ENCODE measurements at places on chromosomes 7 and 10.

DNA sequence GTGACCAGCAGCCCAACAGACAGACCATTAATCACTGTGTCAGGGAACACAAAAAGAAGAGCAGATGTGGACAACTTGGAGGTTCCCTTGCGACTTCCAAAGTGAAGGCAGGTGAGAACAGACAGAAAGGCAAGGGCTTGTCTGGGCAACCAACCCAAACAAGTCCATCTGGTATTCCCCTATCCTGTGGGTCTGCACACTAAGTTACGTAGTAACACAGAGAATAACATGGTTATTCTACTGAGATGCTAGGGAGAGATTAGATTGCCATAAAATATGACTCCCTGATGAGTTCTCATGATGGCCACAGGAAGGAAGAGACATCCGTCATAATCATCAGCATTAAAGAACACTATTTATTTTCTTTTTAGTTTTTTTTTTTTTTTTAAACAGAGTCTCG lies 252.2 kb downstream of the CALN1 start:
- no peak for DNase-seq

DNA sequence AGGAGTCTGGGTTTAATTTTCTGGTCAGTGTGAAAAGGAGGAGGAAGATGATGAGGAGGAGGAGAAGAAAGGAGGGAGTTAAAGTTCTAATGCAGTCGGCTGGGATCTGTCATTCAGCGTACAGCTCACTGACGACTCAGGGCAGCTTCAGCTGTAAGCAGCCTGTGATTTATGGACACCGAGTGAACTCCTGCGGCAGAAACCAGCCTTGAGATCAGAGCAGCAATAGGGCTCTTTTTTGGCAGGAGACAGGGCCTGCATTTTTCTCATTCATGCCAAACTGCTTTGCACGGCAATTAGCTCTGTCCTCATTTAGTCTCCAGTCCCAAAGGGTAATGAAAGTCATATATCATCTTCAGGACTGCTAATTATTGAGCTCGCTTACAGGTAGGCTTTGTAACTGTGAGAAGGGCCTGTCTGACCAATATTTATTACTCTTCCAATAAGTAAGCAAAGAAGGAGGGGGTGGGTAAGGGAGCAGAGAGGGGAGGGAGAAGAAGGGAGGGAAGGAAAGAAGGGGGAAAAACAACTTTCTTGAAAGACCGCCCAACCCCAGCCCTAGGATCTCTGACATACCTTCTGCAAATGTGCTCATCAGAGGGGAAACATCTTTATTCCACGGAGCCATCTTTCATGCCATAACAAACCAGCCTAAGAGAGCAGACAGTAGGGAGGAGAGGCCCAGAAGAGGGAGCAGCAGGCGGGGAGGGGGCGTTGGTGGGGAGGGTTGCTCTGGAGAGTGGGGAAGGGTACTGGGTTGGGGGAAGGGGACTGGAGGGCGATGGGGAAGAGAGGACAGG lies 48.1 kb upstream of the COMTD1 start:
- peak; percentile 35 for DNase-seq

DNA sequence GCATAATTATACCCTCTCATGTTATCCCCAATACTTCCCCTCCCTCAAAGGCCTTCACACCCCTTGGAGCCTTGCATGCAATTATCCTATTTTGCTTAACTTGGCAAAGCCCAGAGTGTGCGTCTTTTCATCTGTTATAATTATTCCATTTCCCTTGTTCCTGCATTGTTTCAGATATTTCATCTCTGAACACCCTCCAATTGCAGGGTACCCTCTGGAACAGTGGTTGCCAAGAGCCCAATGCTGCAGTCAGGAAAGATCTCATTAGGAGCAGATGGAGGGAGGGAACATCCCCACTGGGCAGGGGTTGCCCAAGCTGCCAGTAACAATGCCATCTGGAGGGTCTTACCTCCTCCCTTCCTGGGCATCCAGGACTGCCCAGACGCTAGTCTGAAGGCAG lies 18.4 kb upstream of the GOLGA7B start:
- no peak for DNase-seq

- DNase-seq = no peak
Measured at GRCh38 chr7:20307119-20307518, 23.6 kb upstream of the ITGB8 start.

DNA sequence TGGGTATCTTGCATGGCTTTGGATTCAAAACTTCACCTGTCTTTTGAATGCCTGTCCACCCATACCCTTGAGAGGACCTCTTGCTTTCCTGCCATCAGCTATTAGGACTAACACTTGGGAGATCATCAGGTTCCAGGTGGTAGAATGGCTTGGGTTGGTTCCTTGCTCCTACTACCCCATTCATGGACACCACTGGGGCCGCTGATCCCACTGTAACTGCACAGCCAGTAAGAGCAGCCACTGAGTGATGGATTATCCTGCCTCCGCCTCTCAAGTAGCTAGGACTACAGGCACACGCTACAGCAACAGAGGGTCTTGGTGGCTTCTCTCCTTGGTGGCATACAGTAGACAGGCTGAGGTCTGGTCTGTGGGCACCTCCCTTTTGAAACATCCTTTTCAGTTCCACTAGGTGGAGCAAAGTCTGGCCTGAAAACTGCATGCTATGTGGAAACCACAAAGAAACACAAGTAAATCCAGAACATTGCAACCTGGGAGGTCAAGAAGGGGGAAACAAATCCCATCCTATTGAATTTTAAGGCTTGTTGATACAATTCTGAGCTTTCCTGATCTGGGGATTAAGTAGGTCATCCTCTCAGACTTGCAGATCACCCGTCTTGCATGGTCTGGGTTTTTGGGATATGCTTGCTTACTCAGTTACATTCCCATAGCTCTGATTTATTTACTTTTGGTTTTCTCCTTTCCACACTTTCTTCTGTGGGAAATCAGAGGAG lies 9.4 kb downstream of the WBP1L start:
- no peak for DNase-seq

- no peak for DNase-seq
Measured at GRCh38 chr10:4474829-4475228, 351.2 kb upstream of the AKR1E2 start.

GRCh38 chr10:123327450-123327849 lies 173.2 kb downstream of the BUB3 start:
- no peak for DNase-seq

DNA sequence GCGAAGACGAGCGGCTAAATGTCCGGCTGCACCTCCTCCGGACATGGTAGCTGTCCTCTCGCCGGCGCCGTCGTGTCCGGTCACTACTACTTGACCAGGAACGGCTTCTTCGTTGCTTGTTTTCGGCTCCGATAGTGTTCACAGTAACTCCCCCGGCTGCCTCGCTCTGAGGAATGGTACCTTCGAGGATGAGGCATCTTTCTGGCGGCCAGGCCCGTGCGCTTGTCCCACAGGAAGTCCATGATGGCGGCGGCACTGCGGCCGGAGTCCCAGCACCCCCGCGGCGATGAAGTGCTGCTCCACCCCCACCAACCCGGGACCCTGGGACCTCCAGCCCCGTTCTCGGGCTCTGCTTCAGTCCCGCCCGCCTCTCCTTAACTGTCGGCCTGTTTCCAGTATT lies 11.0 kb upstream of the CCDC126 start:
- no peak for DNase-seq

- no peak for DNase-seq
Measured at GRCh38 chr10:71547876-71548846, 151.4 kb downstream of the CDH23 start.

DNA sequence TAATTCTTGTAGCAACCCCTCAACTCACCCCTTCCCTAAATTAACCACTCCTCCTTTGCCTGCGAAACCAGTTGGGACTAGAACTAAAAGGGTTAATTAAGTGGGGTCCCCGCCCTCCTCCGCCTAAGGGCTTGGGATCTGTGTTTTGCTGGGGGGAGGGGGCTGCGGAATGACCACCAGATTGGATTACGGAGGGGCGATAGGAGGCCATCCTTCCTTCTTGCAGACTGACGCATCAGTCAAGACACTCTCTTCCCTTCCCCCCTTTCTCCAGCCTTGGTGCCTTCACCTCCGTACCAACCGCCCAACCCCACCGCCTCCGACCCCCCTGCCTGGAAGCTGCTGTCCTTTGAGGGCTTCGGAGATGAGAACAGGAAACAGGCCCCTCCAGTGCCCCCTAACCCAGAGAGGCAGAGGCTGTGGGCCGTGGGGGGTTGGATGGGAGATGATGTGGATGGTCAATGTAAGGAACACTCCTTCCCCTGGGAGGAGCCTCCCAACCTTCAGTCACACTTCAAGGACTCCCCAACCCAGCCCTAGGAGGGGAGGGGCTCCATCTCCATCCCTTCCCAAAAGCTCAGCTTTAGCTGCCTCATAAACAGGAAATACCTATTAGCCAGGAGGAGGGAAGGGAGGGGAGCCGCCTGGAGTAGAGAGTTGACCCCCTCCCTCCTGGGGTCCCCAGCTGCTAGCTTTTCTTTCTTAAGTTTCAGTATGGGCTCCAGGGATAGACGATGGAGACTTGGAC lies 997 bp upstream of the LDB1 start:
- no peak for DNase-seq

GRCh38 chr7:81608748-81609382 lies 161.0 kb downstream of the HGF start:
- no peak for DNase-seq
